ENCODE measurements at places on chromosomes 7 and 10.

DNA sequence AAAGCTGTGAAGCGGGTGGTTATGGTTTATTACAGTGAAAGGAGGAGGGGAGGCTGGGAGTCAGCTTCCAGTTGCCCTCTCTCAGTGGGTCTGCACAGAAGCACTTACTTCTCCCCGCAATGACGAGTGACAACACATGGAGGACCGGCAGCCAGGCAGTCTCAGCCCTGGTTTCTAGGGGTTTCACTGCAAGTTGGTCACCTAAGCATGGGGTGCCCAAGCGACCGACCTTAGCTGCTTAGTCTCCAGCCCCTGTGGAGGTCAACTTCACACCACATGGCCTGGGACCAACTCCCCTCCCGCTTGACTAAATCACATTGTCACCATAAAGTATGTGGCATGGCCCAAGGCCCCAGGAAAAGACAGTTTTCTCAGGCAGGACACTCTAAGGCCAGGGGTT lies 99.9 kb upstream of the ZNF32 start:
- DNase-seq, result no peak

DNA sequence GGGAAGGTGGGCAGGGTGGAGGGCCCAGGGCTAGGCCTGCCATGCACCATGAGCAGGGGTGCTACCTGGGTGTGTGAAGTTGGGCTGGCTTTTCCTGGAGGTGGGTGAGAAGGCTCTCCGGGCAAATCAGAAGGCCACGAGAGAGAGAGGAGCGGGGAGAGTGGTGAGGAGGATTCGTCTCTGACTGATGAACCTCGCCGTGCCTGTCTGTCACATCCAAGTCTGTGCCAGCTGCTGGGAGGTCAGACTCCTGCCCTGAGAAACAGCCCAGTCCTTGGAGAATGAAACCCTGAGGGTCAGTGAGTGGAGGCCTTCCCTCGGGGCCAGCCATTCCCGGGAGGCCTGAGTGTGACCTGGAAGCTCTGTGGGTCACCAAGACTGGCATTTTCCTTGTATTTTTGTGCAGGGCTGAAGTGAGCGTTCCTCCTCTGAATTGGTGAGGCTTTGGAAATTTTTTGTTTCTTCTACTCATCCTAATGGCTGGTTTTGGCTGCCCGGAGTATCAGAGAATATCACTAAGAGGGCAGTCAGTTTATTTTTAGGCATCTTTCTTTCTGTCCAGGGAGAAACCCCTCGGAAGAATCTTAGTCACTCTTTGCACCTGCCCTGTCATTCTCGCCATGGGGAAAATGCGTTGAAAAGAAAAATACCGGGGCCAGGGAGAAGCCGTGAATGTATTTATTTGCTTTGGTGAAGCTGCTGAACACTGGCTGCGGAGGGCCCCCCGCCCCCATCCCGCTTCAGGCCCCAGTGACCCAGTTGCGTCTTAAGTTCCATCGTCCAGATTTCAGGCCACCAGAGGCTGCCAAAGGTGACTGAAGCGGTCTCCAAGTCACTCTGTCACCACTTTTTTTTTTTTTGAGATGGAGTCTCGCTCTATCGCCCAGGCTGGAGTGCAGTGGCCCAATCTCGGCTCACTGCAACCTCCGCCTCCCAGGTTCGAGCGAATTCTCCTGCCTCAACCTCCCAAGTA lies 6.5 kb upstream of the AP5Z1 start:
- DNase-seq, result no peak

DNA sequence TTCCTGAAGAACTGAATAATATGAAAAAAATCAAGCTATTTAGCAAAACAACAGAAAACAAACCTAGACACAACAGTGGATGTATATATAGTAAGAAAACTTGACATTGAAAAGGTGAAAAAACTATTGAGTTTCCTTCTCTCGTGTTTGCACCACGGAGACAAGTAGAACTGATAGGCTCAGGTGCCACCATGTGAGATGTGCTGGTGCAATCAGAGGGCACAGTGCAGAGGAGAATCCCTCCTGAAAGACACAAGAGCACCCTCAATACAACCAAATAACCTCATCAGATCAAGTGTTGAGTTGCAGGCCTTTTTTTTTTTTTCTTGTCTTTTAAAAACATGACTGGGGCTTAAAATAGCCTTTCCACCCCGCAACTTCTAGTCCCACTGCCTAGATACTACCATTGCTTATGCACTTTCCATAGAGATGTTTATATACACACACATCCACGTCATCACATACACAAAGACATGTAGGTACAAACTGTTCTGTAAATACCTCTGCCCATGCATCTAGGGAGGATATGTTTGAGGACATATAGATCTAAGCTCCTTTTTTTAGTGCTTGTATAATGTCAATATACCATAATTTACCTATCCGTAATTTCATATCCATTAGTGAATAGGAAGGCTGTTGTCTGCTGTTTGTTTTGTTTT lies 54.1 kb downstream of the UBE2H start:
- no peak for DNase-seq

- DNase-seq, result no peak
Observed at GRCh38 chr10:124670849-124671248, 73.3 kb downstream of the FAM53B start.

DNA sequence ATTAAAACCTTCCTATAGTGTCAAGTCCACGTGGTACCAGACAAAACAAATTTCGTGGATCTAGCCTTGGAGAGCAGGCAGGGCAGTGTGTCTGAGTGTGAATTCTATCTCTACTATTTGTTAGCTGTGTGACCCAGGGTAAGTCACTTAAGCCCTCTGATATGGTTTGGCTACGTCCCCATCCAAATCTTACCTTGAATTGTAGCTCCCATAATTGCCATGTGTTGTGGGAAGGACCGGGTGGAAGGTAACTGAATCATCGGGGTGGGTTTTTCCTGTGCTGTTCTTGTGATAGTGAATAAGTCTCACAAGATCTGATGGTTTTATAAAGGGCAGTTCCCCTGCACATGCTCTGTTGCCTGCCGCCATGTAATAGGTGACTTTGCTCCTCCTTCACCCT lies 2.8 kb upstream of the NPFFR1 start:
- DNase-seq, result no peak

DNA sequence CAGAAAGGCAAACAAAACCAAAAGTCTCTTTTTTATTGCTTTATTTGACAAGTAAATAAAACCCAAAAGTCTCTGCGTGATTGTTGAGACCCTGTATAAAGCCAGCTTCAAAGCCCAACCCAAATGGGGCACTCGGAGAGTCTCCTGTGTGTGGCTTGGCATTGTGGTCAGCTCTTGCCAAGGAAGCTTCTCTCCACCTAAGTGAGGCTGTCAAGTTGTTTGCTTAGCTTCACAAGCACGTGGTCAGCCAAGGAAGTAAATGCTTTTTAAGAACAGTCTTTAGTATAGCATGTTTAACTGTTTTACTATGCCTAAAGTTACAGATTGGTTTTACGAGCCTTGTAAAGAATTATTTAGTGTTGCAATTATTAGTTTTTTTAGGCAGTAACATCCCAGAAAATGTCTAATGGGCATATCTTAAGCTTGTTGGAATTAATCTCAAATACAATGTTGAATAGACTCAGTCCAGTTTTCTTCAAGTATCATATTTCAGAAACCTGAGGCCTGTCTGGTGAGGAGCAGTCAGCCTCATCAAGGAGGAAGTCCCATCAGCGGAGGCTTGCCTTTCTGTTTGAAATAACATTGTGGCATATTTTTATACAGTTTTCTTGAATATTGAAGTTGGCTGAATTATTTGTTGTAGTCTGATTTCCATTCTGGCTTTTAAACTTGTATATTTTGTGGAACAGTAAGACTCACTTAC lies 144.3 kb downstream of the ANKRD30A start:
- no peak for DNase-seq

DNA sequence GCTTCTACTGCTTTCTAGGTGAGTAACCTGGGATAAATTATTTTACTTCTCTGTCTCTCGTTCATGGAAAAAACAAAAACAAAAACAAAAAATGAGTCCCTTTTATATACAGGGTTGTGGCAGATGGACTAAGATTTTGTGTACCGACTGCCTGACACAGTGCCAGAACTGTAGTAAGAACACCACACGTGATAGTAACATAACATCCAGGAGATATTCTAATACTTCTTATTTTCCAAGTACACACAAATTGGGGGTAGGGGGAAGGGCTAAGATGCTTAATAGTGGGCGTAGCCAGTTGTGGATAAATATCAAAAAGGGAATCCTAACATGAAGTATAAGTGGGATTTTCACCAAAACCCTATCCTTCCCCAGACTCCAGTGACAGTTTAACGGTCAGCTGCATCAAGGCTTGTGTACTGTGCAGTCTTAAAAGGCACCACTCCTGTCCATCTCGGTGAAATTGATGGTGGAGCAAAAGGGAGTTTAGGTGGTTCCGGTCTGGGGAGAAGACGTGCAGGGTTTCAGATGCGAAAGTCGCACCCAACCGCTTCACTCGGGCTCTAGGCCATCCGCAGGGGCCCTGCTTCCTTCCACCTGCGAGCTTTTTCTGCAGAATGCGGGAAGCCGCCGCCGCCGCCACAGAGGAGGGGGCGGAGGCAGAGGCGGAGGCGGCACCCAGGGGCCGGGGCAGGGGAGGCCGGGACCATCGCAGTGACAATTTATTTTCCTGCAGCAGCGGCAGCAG lies at the start of gene STAMBPL1:
TSS of gene STAMBPL1 (plus strand) at position 712 of the 748 bp plus-strand sequence. CDS start 21,464 bp downstream, outside the sequence.
- no peak for DNase-seq

All from NCI-H1930 (cell line).